ENCODE measurements at places on chromosomes 12 and 14.
A peak's percentile ranks its signal among the peaks of the same experiment; 100 is the strongest.

GRCh38 chr14:30799933-30800332 is 74.4 kb upstream of the COCH start:
- H3K27me3 ChIP-seq = peaks cover 9% of the 10 kb centered on the region
- no peak overlapping the region for H3K4me3 ChIP-seq
- no peaks in the 10 kb centered on the region for H3K36me3 ChIP-seq
- no peaks in the 10 kb centered on the region for H3K4me1 ChIP-seq
- no peak overlapping the region for H3K27ac ChIP-seq

DNA sequence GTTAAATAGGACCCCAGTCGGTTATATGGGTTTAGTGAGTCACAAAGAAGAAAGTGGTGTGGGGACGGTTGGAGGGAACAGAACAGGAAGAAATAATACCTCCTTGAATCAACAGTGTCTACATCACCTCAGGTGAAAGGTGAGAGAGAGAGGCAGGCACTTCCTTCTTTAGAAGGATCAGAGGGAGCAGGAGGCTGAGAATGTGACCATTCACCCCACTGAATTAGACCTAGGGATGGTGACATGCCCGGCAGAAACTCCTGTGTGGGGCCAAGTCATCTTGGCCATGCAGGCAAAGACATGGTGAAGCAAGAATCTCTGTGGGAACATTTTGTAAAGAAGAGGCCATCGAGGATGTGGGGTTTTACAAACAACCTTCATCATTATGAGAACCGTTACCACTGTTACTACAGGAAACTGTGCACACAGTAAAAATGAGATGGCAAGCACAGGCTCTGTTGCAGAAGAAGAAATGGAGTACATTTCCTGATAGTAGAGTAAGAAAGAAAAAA is 1196.9 kb downstream of the VRK1 start:
- no peaks in the 10 kb centered on the region for H3K27me3 ChIP-seq
- peak; percentile 37 for DNase-seq
- H3K4me3 ChIP-seq = peak overlapping the region; percentile 21

GRCh38 chr14:88590173-88590572 is 27.3 kb downstream of the ZC3H14 start:
- no peak overlapping the region for H3K4me3 ChIP-seq
- H3K27me3 ChIP-seq = no peaks in the 10 kb centered on the region
- peaks cover 4% of the 10 kb centered on the region for H3K4me1 ChIP-seq

DNA sequence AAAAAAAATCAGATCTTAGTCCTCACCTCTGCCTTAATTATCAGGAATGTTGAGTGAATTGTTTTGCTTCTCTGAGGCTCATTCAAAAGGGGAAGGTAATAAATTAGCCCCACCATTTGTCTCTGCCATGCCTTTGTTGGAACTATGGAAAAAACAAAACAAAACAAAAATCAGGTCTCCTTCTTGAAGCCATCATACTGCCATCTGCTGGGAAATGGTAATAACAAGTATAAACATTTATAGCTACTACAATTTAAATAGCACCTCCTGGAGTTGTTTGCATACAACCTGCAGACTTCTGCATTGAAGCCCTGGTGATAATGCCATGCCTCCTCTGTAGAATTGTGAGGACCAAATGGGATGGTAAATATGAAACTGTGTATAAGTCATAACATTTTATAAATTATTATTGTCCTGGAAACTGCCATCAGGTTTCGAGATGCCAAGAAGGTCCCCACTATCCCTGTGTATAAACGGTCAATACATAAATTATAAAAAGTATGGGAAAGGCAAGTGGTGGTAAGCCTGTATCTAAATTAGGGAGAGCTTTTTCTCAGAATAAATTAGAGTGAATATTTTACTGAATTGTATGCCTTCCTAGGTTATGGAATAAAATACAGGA is 87.2 kb upstream of the FGD4 start:
- no peaks in the 10 kb centered on the region for H3K27me3 ChIP-seq
- H3K4me1 ChIP-seq = peaks cover 5% of the 10 kb centered on the region
- no peak overlapping the region for H3K27ac ChIP-seq
- H3K4me3 ChIP-seq = no peak overlapping the region
- H3K36me3 ChIP-seq = no peaks in the 10 kb centered on the region

GRCh38 chr12:60803147-60803546 is 1207.3 kb downstream of the SLC16A7 start:
- no peaks in the 10 kb centered on the region for H3K36me3 ChIP-seq
- no peak for DNase-seq
- no peak overlapping the region for H3K4me3 ChIP-seq
- H3K27me3 ChIP-seq = no peaks in the 10 kb centered on the region
- no peak overlapping the region for H3K27ac ChIP-seq

GRCh38 chr12:46401662-46402061 is 29.1 kb upstream of the SLC38A2 start:
- peaks cover 73% of the 10 kb centered on the region for H3K4me1 ChIP-seq
- no peak for DNase-seq
- H3K4me3 ChIP-seq = no peak overlapping the region
- peaks cover 11% of the 10 kb centered on the region for H3K36me3 ChIP-seq
- no peak overlapping the region for H3K27ac ChIP-seq

DNA sequence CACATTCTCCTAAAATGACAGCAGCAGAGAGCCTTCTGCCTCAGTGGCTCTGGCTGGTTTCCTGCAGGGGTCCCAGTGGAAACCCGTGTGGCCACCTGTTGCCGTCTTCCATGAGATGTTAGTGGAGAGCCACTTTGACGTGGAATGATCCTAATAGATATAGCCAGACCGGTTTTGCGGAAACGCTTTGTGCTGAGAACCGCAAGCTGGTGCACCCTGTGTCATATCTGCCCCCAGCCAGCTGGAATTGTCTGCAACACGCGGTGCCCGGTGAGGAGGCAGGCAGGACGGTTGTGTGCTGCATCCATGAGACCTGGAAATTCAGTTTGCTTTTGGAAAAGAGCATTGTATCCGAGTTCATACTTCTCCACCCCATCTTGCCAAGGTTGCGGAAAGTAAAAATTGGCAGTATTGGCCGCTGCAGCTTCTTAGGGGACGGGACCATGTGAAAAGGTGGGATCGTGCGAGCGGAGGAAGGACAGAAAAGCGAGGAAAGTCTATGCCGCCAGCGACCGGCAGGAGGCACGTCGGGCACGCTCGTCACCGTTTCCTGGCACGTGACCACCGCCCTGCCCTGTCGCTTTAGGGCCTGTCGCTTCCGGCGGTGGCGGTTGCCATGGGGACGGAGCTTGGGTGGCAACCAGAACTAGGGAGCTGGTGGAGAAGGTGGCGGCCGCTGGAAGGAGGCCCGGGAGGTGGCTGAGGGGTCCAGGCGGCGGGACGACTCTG is at the start of gene CFAP251:
CFAP251 (plus strand) TSS at position 643 of the 729 bp plus-strand sequence. CDS start 2,714 bp downstream, outside the sequence.
- DNase-seq = peak; percentile 92
- H3K4me1 ChIP-seq = peaks cover 15% of the 10 kb centered on the region
- peaks cover 1% of the 10 kb centered on the region for H3K27me3 ChIP-seq
- peak within 1 kb of the TSS; percentile 80 for H3K4me3 ChIP-seq
- peaks cover 24% of the 10 kb centered on the region for H3K36me3 ChIP-seq

DNA sequence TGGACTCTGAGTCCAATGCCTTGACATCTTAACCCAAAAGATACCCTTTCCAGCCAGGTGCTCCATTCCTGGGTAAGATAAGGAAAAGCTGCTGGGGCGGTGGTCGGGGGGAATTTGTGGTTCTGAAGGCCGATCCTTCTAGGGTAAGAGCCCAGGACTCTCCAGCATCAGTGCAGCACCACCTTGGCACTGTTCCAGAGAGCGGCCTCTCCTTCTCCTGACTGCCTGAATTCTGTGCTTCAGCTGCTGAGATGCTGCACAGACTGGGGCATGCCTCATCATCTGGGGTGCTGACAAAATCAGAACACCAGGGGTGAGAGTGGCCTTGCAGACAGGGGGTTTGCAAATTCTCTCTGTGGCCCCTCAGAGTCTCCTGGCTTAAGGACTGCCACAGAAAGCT is 87.5 kb downstream of the SPTB start:
- no peak overlapping the region for H3K27ac ChIP-seq
- no peak overlapping the region for H3K4me3 ChIP-seq

- H3K36me3 ChIP-seq = peaks cover 32% of the 10 kb centered on the region
- H3K27me3 ChIP-seq = peaks cover 2% of the 10 kb centered on the region
- H3K27ac ChIP-seq = peak overlapping the region; percentile 96
Measured at GRCh38 chr14:100376751-100377171, 53.6 kb downstream of the SLC25A47 start.

DNA sequence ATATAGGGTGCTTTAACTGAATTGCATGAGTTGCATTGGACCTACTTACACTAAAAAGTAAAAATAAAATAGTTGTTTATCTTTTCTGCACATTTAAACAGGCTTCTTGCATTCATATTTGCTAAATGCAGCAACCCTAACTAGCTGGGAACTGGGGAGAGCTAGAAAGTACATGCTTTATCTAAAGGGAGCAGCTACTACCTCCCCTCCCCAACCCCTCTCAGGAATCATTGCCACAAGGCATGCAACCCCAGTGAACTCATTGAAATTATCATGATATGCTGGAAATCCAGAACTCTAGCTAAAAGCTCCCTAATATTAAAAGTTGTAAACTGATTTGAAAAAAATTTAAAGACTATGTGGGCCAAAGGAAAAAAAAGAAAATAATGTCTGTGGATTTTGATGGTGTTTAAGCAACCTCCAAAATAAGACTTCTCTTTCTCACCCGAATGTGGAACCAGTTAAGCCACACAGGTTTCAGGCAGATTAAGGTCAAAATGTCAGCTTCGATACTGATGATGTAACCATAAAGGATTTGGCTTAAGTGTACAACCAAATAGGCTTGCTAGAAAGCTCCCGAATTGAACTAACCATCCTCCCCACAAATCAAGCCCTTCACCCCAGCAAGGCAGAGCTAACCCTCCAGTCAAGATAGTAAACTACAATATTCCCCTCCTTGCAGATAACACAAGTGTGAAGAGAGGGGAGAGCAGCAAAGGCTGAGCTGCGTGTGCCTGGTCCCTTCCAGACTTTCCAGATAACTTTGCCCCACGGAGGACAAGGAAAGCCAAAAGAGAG is 13.8 kb upstream of the POC1B start:
- no peak overlapping the region for H3K27ac ChIP-seq
- no peaks in the 10 kb centered on the region for H3K36me3 ChIP-seq
- peaks cover 10% of the 10 kb centered on the region for H3K4me1 ChIP-seq
- H3K27me3 ChIP-seq = no peaks in the 10 kb centered on the region
- no peak overlapping the region for H3K4me3 ChIP-seq

DNA sequence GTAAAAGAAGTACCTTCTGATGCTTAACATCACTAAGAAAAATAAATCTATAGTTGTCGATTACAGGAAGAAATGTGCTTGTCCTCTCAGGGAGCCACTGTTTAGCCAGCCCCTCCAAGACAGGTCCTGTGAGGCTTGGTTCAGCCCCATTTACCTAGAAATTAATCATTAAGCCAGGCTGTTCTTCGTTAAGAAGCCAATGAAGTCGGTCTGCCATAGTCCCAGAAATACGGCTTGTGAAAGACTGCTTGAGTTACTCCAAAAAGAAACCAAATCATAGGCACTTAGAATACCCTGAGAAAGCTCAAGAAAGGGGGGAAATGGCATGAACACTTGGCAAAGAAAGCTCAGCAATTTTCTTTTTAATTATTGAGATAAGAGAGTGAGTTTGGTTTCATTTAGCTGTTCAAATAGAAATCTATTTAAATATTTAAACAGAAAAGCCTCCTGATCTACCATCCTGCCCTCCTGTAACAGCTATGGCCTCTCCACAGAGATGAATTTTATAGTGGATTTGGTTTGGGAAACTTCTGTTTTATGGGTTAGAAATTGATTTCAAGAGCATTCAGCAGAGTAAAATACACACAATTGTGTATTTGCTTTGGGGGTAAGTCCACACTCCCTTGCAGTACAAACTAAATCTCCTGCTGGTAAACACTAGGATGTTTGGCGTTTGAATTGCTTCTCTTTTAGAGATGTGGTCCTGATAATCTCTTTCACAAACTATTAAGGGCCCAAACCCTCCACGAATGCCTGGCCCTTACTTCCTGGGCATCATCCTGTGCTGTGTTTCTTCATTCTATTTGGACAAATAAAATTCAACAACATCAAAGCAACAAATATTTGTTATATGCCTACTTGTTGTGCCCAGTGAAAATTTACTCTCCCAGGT is 234.4 kb downstream of the SEC23A start:
- no peak for DNase-seq
- no peak overlapping the region for H3K27ac ChIP-seq
- H3K4me1 ChIP-seq = no peaks in the 10 kb centered on the region
- H3K36me3 ChIP-seq = no peaks in the 10 kb centered on the region
- no peak overlapping the region for H3K4me3 ChIP-seq
- peaks cover 3% of the 10 kb centered on the region for H3K27me3 ChIP-seq

- no peaks in the 10 kb centered on the region for H3K36me3 ChIP-seq
- H3K27me3 ChIP-seq = no peaks in the 10 kb centered on the region
Measured at GRCh38 chr12:102568276-102568675, 87.9 kb upstream of the IGF1 start.

- peaks cover 32% of the 10 kb centered on the region for H3K4me1 ChIP-seq
- H3K36me3 ChIP-seq = peaks cover 6% of the 10 kb centered on the region
- no peak for DNase-seq
- peak overlapping the region; percentile 86 for H3K27ac ChIP-seq
- peak overlapping the region; percentile 90 for H3K4me3 ChIP-seq
Measured at GRCh38 chr14:52792097-52792415, 649 bp upstream of the GNPNAT1 start.

DNA sequence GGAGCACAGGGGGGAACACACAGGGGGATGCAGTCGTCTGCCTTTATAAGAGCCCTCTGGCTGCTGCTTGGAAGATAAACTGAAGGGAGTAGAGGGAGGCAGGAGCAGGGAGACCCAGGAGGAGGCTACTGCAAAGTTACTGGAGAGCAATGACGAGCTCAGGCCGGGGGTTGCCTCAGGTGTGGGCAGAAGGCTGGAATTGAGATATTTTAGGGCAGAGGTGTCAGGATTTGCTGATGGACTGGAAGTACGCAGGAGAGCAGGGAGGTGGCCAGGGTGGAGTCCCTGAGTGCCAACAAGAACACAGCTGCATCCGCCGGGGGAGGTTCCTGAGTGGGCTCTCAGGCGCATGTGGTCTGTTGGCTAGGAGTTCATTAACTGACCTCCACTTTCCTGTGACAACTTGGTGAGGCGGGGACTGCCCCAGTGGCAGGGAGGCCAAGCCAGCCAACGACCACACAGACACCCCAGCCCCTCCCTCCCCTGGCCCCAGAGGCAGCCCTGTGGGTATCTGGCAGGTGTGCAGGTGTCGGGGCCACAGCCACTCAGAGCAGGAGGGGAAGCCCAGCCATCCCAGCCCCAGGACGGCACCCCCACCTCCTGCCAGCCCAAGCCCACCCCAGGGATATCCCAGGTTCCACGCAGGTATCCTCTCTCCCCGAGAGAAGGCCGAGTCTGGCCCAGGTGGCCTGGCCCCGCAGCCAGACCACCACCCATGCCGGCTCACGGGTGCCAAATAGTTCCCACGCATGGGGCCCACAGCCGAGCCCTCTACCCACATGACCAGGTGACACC is 85.4 kb downstream of the NCOR2 start:
- peaks cover 36% of the 10 kb centered on the region for H3K4me1 ChIP-seq
- no peak overlapping the region for H3K27ac ChIP-seq
- H3K36me3 ChIP-seq = peaks cover 33% of the 10 kb centered on the region
- DNase-seq = no peak

All from activated T-helper 1 cell treated with anti-CD3 and anti-CD28 coated beads, Interleukin-12 subunit alpha, Interleukin-12 subunit beta, Interleukin-2, Interleukin-4 antibody, amounts not matched to agents 30 ng/mL and 10 ng/mL and 1 ng/mL, durations not matched to agents 14 hours and 24 hours and 36 hours (primary cell).